LHCN-M2 (cell line): ENCODE measurements at places on chromosomes 6 and 20. TPM values are rescaled to one million over a fixed set of nuclear protein-coding genes. Genes with fewer than 3 reads are reported as not detected.
A peak's percentile ranks its signal among the peaks of the same experiment; 100 is the strongest.

DNA sequence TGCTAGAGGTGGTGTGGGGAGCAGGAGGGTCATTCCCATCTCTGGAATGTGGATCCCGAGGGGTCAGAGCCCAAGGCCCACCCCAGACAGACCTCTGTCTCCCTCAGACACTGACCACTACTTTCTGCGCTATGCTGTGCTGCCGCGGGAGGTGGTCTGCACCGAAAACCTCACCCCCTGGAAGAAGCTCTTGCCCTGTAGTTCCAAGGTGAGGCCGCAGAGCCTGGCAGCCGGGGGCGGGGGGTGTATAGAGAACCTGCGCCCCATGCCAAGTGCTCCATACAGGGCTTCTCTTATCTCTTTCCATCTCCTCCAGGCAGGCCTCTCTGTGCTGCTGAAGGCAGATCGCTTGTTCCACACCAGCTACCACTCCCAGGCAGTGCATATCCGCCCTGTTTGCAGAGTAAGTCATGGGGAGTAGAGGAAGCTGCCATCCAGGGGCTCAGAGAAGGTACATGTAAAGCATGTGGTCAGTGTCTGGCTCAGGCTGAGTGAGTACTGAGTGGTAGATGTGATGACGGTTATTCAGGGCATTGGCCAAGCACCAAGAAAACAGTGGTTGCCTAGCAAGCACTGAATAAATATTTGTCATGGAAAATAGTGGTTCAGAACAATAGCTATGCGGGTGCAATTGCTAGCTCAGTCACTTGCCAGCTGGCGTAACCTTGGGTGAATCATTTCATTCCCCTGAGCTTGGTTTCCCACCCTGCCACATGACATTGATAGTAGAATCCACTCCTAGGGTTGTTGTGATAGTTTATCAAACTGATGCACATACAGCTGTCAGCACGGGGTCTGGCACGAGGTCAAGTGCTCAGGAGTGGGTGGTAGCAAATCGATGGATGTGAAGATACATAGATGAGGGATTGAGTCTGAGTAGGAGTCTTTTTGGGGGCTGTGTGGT, 3.5 kb downstream of the PIGT start:
- peak; percentile 99 for DNase-seq

- DNase-seq: no peak
Measured at GRCh38 chr6:105591053-105591452, 188.2 kb upstream of the PREP start.

Gene CLDN20
- total RNA-seq: not detected in 2 replicates

DNA sequence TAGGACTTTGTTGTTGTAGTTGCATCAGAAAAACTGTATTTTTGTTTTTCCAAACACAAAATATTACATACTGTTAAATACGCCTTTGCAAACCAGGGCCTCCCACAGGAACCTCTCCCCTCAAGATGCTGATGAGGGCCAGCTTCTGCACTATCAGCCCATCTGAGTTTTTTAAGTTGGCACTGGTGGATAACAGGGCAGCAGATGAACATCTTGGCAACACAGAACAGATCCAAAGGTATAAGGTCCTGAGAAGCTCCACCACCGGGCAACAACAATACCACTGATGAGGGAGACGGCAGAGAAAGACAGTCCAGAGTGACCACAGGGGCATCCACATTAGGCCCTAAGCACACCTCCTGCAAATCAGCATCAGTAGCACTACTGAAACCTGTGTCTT, 177.7 kb downstream of the DLL1 start:
- no peak for DNase-seq
